ENCODE measurements at places on chromosomes 3 and 15.
A peak's percentile ranks its signal among the peaks of the same experiment; 100 is the strongest.

DNA sequence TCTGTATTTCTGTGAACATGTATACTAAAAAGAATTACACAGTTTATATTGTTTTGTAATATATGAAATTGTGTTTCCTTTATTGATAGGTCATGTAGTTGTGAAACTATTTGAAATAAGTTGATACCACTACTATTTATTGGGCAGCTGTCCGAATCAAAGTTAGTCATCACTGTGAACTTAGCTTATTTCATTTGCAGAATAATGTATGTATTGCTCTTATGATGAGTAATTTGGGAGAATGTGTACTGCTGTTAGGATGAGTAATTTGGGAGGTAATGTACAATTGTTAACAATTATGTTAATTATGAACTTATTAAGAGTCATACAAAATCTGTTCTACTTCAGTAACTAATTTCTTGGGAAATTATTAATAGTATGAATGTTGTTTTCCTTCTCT, 22.2 kb downstream of the FXR1 start:
- DNase-seq = no peak

DNA sequence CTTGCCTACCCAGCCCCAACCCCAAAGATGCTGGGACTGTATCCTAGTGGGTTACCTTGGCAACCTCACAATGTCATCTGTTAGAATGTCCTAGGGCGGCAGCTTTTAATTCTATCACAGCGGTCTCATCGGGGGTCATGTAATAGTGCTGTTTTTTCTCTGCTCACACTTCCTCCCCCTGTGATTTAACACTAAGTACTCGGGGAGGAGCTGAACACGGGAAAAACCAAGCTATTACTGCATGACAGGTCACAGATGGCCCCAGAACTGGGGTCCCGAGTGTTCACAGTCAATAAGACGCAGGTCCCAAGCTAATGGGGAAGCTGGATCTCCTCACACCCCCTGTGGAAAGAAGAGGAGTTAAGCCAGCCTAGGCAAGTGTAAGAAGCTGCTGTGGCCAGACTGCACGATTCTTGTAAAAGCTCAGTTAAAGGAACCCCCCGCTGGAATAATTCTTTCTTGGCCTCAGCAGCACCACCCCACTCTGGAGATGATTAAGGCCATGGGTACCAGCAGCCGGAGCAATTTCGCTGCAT, 2.5 kb upstream of the RFTN1 start:
- DNase-seq = no peak

DNA sequence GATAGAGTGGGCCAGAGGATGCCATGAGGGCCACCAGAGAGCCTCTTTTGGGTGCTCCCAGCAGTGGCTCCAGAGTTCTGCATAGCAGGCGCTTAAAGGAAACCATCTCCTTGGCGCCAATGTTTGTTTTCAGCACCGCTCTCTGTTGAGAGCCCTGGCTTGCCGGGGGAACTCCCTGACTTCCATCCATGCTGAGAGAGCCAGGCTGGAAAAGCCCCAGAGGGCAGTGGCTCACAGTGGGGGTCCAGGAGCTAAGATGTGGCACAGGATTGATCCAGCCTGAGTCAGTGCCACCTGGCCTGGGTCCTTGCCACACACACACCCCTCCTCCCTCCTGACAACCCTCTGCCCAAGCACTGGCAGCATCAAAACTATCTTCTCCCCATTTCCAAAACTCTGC, 50.4 kb upstream of the HACD2 start:
- DNase-seq = no peak

GRCh38 chr3:72844436-72844993, 3.7 kb downstream of the SHQ1 start:
- DNase-seq = no peak

- no peak for DNase-seq
Observed at GRCh38 chr15:93515256-93516051, 426.4 kb upstream of the RGMA start.

DNA sequence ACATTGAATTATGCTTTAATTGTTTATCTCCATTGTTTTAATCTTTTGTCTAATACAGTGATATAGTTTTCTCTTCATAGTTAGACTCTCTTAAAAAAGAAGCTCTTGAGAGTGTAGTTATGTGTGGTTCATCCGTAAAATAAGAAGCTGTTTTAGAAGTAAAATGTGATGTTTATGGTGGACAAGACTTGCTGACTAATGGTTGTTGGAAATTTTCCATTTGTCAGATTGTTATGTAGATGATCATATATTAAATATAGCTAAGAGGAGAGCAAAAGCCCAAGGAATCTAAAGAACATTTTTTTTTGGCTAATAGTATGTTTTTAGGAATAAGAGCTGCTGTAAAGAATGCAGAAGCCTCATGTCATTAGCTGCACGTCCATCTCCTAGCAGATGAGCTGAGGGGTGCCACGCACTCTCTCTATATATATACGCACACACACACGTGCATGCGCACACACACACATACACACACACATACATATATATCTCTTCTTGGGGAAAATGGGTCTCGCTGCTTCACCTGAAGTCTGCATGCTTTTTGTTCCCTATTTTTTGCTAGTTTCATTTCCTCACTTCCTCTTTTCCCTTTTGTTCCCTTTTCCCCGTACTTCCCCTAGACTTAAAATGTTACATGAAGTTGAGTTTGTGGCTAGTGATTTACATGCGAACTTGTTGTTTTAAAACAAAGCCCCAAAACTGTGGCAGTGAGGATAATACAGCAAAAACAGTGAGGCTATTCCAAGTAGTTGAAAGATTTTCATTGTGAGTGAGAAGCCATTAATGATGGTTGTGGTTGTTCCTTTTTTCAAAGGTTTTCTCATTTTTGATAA, 107.8 kb downstream of the MBNL1 start:
- DNase-seq = no peak

DNA sequence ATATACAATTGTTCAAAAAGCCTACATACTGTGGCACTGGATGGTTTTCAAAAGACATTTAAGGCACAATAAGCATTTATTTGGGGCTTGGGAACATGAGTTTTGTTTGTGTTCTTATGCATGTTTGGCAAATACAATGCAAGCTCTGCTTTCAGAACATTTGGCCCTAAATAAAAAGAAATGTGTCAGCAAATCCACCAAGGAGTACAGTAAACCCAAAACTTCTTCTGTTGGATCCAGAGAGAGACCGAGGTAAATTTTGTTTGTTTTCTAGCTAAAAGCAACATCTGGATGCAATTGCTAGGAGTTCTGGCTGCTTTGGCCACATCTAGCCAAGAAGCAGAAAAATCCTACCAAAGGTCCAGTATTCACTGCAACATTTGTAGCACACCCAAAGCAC, 168.8 kb downstream of the DCLK3 start:
- no peak for DNase-seq

GRCh38 chr3:58041182-58041825, 33.1 kb downstream of the FLNB start:
- DNase-seq = no peak

GRCh38 chr15:72844067-72844466, 60.5 kb upstream of the ADPGK start:
- DNase-seq = no peak

GRCh38 chr15:99762288-99762687, 29.1 kb upstream of the LYSMD4 start:
- DNase-seq = no peak

- DNase-seq = no peak
Observed at GRCh38 chr3:27577504-27577903, 93.3 kb upstream of the SLC4A7 start.

- DNase-seq = no peak
Observed at GRCh38 chr15:66614951-66615760, 49.4 kb upstream of the LCTL start.

DNA sequence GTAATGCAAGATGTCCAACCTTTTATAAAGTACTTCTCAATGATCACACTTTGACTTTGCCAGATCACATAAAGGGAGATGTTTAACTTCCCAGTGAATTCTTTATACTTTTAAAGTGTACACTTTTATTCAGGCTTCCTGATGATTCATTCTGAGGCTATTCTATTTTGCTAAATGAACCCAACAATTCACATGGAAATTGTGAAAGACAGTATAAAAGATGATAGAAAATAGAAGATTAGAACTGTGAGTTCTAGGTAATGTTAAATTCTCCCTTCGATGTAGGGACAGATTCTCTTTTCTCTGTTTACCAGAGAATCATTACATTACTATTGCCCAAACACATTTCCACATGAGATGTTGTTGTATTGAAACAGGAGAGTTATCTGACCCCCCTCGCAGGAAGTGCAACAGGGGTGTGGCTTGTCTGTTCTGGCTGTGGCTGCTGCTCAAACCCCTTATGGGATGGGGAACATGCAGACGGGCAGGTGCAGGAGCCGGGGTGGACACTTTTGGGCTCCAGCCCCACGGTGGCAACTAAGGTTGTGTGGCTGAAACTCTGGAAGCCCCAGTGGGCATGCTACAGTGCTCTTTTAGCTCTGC, 131.3 kb upstream of the LRTM1 start:
- DNase-seq = no peak

DNA sequence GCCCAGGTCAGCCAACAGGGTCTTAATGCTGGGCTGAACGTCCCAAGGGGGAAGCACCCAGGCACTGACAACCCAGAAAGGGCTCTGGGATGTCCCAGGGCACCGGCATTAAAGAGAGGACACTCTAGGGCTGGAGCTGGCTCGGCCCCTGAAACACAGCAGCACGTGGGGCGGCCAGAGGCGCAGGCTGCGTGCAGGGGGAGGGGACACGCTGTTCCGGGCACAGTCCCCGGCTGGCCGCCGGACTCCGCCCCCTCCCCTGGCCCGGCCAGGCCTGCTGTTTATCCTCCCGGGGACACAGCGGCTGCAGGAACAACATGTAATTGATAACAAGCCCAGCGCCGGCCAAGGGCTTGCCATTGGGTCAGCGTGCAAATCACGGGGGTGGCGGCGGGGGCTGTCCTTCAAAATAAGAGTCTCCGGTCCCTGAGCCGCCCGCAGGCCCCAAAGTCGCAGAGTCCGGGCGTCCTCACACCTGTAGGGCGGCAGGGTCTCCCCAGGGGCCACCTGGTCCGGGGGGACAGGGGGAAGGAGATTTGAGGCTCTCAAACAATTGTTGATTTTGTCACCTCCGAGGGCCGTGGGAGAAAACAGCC, 1.3 kb downstream of the KLF15 start:
- peak; percentile 76 for DNase-seq

DNA sequence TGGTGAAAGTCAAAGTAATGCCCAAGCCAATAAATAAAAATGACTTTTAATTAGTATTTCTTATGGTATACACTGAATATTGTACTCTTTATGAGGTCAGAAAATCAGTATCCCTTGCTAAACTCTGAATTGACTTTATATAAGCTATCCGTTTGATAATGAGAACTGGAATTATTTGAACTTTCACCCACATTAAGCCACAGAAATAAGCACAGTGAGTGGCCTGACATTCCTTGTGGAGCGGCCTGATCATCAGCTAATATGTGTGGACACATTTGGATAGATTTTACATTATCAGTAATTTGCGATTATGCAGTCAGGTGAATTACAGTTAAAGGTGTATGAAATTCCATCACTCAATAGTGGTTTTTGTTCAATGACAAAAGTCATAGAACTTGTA, 136.0 kb upstream of the CBLB start:
- DNase-seq = no peak

- no peak for DNase-seq
Observed at GRCh38 chr3:127722091-127722784, 49.5 kb downstream of the ABTB1 start.

GRCh38 chr3:11140030-11140712, 14.1 kb upstream of the HRH1 start:
- no peak for DNase-seq

- DNase-seq = no peak
Observed at GRCh38 chr3:7867587-7867986, 634.0 kb upstream of the LMCD1 start.

GRCh38 chr15:45496658-45497057, 25.9 kb downstream of the SLC30A4 start:
- no peak for DNase-seq

DNA sequence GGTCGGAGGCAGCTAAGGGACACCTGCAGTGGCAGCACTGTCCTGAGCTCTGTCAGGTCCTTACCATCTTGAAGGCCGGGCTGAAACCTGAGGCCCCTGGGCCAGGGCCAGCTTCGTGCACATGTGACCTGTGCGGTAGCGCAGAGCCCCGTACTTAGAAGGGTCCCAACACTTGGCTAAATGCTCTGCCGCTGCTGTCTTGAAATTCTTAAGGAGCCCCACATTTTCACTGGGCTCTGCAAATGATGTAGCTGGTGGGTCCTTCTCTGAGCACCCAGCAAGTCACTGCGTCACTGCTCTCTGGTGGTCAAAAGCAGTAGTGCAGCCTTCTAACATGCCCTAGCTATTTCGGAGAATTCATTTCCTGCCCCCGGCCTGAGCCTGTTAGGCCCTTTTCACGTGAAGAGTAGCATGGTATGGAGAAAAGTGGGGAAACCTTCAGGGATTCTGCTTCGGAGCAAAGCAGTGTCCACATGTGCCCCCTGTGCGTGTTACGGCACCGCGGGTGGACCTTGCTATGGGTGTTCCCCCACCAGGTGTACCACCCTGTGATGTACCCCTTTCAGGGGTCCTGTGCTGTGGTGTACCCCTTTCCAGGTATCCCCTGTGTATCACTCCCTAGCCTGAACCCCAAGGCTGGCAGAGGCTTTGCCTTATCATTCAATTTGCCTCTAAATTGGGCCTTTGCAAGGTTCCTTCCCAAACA, 79.7 kb downstream of the TMEM266 start:
- DNase-seq = peak; percentile 63

- peak; percentile 19 for DNase-seq
Observed at GRCh38 chr3:35639254-35640186, at the start of gene ARPP21. TSS of gene ARPP21 (plus strand) at chr3:35639525. CDS start at chr3:35681752, 42,227 bp downstream.

- no peak for DNase-seq
Observed at GRCh38 chr3:99620077-99620767, 18.2 kb upstream of the COL8A1 start.

DNA sequence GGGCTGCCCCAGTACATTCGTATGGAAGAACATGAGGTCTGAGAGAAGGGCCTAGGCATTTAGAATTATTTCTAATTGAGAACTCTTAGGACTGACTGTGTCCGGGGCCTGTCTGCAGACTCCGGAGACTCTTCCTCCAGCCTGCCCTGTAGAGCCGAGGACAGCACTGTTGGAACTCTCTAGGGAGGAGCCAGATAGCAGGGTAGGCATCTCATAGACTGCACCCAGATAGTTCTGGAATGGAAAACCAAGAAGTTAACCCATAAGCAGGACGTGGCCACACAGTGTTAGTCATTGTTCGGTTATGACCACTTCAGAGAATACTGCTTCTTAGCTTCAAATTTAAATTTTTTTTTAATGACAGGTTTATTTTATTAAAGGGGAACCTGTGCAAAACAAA, 59.5 kb downstream of the SNRK start:
- DNase-seq = no peak

GRCh38 chr15:99181545-99181971, 67.8 kb downstream of the TTC23 start:
- no peak for DNase-seq

DNA sequence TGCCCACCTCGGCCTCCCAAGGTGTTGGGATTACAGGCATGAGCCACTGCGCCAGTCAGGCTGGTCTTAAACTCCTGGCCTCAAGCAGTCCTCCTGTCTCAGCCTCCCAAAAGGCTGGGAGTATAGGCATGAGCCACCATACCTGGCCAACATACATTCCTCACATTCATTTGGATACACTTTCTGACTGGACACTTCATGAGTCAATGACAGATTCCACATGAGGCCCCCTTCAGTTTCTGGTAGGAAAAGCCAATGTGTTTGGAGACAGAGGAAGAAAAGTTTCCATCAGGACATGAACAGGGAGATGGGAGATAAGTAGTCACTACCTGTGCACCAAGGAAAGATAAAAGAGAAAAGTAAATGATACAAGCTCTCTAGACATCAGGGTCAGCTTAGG, 49.4 kb upstream of the GSK3B start:
- no peak for DNase-seq

GRCh38 chr3:123503203-123503602, 54.3 kb upstream of the ADCY5 start:
- DNase-seq = no peak

- no peak for DNase-seq
Observed at GRCh38 chr3:160661660-160662059, 15.3 kb upstream of the ARL14 start.
